ENCODE measurements at places on chromosomes 4 and X. TPM values are rescaled to one million over a fixed set of nuclear protein-coding genes. Genes with fewer than 3 reads are reported as not detected.

NDNF gene
- 0.36 TPM for total RNA-seq

NDP gene
- total RNA-seq = 0.41 TPM

GAGE12E gene
- total RNA-seq = not detected

GPR173 gene
- total RNA-seq = 2.5 TPM

EGFL6 gene
- 0.27 TPM for total RNA-seq

DCHS2 gene
- not detected for total RNA-seq

CT45A9 gene
- total RNA-seq = not detected

AGA gene
- total RNA-seq = 39.0 TPM

TAF7L gene
- total RNA-seq = 0.98 TPM

EVC gene
- 58.2 TPM for total RNA-seq

IQCM gene
- 0.27 TPM for total RNA-seq

KLF8 gene
- 0.90 TPM for total RNA-seq

ATOH1 gene
- total RNA-seq = not detected
